ENCODE measurements at places on chromosomes 11 and 22.

GRCh38 chr11:120248551-120249278, 8.8 kb downstream of the POU2F3 start:
- no peak for DNase-seq

DNA sequence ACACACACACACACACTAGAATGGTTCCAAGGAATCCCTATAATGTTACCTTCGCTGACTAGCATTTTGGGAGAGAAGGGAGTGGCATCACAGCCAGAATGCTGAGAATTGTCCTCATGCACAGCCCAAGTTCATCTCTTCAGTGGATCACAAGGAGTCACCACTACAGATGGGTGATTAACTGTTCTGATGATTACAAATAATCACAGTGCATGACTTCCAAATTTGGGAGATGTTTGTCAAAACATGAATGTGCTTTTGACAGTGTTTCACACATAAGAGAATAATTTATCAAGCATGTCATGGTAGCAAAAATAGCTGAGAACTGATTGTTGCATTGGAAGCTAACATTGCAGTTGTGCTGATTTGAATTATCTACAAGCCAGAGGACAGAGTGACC, 80.9 kb upstream of the SC5D start:
- DNase-seq = no peak

- no peak for DNase-seq
These were observed 127.9 kb upstream of the NTM start for GRCh38 chr11:131242476-131243000.

DNA sequence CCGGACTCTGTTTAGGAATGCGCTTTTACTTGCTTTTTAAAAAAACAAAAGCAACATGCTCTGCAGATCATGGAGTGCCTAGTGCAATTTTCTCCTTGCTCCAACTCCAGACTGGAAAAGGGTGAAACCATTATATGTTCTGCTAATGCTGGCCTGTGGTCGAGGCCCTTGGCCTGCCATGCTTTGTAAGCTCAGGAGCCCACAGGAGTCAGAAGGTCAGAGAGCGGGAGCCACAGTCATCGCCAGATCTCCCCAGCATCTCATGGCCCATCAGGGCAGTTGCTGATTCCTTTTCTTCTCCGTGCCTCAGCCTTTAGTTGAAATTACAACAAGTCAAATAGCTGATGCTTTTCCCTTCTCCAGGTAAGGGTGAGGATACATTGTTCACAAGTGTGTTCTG, 80.3 kb downstream of the DDIAS start:
- no peak for DNase-seq

DNA sequence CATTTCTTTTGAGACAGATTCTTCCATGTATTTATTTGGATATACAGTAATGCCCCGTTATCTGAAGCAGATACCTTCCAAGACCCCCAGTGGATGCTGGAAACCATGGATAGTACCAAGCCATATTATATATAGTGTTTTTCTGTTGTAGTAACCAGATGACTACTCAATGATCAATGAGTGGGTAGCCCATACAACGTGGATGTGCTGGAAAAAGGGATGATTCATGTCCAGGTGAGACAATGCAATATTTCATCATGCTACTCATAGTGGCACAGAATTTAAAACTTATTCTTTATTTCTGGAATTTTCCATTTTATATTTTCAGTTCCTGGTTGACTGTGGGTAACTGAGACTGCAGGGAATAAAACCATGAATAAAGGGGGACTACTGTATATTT, 427.5 kb downstream of the METTL15 start:
- DNase-seq = no peak

GRCh38 chr22:47610764-47611163, 848.3 kb downstream of the TBC1D22A start:
- DNase-seq = no peak

All from Peyer's patch (tissue), 4 donors.